ENCODE measurements at places on chromosomes 11 and 22.

- no peak for DNase-seq
These were observed 908.8 kb downstream of the OPCML start for GRCh38 chr11:132623511-132623910.

- DNase-seq: no peak
These were observed 12.4 kb downstream of the DGCR8 start for GRCh38 chr22:20092477-20092854.

DNA sequence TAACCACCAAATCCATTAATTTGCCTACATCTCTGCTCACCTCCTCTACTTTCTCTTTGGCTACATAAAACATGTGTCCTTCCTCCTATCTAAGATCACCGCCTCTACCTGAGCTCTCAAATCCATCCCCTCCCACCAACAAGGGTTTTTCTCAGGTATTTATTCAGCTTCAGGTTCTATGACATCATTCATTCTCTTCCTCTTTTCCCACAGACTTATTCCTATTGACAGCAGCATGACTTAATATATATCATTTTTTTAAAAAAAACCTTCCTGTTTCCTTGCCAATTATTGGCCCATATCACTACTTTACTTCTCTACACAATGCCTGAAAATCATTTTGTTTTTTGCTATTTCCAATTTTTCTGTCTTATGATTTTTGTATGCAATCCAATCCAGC is 4.4 kb downstream of the CASP12 start:
- DNase-seq: no peak

DNA sequence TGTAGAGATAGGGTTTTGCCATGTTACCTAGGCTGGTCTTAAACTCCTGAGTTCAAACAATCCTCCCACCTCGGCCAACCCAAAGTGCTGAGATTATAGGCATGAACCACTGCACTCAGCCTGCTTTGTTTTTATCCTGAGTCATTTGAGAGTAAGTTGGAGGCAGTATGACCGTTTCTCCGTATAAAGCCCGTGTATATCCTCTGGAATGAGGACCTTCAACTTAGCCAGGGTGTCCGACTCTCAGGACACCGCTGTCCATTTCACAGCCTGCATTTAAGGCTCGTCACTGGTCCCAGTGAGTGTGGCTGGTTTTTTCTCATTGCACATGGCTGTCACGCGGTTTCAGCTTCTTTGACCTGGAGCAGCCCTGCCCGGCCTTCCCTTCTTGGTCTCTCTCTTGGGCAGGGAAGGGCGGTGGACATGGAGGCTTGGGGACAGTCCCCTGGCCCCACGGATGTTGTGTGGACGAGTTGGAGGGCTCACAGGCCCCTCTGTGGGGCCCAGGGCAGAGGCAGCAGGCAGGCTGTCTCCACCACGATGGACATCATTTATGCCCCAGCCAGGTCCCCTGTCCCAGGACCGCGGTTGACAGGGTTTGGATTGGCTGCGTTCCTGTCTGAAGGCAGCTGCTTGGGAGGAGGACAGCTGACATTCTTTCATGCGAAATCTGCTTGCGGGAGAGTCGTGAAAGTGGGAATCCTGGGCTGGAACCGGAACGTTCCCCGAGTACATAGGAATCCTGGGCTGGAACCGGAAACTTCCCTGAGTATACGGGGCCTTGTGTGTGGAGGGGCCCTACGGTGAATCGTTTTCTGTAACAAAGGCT is 93.3 kb downstream of the KCNQ1 start:
- DNase-seq: no peak

DNA sequence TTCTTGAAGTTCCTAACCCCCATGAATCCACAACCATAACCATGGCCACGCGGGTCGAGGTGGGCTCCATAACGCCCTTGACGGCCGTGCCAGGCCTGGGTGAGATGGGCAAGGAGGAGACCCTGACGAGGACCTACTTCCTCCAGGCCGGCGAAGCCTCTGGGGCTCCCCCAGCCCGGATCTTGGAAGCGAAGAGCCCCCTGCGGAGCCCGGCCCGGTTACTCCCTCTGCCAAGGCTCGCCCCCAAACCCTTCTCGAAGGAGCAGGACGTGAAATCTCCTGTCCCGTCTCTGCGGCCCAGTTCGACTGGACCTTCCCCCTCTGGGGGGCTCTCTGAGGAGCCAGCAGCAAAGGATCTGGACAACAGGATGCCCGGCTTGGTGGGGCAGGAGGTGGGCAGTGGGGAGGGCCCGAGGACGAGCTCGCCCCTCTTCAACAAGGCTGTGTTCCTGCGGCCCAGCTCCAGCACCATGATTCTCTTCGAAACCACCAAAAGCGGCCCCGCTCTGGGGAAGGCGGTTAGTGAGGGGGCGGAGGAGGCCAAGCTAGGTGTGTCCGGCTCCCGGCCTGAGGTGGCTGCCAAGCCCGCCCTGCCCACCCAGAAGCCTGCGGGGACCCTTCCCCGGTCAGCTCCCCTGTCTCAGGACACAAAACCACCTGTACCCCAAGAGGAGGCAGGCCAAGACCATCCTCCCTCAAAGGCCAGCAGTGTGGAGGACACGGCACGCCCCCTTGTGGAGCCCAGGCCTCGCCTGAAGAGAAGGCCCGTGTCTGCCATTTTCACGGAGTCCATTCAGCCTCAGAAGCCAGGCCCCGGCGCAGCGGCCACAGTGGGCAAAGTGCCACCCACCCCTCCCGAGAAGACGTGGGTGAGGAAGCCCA is 75.7 kb downstream of the KIAA1671 start:
- no peak for DNase-seq

DNA sequence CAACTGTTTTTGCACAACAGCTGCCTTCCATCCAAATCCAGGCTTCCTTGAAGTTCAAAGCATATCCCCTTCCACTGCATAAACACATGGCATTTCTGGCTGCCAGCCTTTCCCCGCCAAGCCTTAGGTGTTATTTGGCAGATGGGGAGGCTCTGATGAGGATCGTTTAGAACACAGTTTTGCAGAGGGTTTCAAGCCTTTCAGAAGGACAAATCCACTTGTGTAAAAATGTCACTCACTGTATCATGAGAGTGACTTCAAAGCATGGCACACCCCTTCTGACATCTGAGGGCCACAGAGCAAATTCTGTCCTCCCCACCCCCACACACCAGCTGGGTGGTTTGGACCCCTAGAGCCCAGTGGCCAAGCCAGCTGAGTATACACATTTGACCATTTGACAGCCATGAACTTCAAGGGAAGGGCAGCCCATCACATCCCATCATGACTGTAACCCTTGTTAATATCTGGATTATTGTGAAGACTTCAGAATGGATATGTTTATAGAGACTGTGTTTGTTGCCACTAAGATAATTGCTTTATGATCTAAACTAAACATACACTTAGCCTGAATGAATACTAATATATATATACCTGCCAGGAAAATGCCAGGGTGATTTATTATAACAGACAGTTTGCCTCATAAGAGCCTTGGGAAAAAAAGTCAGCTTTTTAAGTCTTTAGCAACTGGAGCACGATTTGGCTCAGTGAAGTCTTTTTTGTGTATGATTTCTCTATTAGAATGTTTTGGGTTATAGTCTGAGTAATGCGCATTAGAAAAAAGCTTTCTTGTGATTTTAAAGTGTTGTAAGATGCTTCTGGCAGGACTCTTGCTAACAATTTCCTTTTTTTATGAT is 31.9 kb downstream of the FBLN1 start:
- DNase-seq: no peak

- no peak for DNase-seq
These were observed 78.8 kb upstream of the TOP3B start for GRCh38 chr22:22061085-22062077.

- peak; percentile 66 for DNase-seq
These were observed 690 bp downstream of the CSNK1E start for GRCh38 chr22:38316364-38317121.

All from PC-9 (cell line).